Stimulated activated CD8-positive, alpha-beta memory T cell treated with anti-CD3 and anti-CD28 coated beads, Interleukin-15, amount 100 ng/mL, for 1 hour (primary cell): ENCODE measurements at places on chromosomes 5 and 9.

- DNase-seq: no peak
Measured at GRCh38 chr9:126452106-126452505, 125.5 kb downstream of the MVB12B start.

DNA sequence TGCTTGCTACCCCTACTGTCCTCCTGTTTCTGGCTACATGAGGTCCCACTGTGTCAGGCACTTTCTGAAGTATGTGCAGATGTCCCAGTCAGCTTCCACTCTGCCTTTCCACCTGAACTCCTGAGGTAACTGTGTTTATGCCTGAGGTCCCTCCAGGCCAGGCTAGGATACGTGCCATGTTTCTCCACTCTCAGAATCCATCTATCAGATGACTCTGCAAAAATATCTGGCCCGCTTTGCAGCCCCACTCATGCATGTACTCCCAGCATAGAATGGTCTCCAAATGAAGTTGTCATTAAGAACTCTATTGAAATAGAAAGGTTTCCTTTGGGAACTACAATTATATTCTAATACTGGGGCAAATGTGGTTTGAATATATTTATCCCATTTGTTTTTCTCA lies 231.9 kb upstream of the RASEF start:
- no peak for DNase-seq

DNA sequence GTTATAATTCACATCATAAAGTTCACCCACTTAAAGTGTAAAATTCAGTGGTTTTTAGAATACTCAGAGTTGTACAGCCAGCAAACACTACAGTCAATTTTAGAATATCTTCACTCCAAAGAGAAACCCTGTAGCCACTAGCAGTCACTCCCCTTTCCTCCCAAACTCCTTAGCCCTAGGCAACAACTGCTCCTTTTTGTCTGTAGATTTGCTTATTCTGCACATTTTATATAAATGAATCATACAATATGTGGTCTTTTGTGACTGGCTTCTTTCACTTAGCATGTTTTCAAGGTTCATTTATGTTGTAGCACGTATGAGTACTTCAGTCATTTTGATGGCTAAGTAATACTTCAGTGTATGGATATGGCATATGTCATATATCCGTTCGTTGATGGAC lies 38.7 kb downstream of the TGFBR1 start:
- DNase-seq: no peak

GRCh38 chr9:72564479-72565281 lies 43.3 kb downstream of the TMC1 start:
- DNase-seq: no peak

DNA sequence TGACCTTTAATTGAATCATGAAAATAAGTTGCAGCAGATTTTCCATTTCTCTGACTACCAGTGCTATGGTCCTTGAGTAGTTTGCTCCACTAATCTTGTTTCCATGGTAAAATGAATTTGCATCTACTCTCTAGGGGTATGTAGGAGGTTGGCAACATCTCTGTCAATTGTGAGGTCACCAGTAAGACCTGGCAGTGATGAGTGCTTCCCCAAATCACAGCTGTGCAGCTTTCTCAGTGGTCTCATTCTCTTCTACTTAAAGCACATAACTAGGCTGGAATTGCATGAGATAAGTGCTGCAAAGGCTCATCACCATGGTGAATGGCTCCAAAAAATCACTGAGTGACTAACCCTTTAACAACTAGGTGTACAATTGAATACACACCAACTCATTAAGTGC lies 36.3 kb downstream of the ADAMTS19 start:
- no peak for DNase-seq

- DNase-seq: no peak
Measured at GRCh38 chr9:86747711-86748110, 199.6 kb downstream of the GAS1 start.

DNA sequence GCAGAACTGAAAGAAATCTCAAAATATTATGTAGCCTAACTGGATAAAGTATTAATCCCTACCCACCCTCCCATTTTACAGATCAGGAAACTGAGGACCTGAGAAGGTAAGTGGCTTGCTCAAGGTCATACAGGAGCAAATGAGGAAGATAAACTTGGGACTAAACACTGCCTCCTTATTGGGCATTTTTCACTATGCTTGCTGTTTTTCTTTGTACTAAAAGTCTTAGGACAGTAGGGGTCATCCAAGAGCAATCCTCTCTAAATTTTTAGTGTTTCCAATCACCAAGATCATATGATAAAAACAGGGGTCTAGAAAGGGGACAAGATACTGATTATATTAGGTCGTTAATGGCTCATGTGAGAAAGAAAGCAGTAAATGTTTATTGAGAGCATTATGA lies 80.8 kb downstream of the RORB start:
- no peak for DNase-seq

DNA sequence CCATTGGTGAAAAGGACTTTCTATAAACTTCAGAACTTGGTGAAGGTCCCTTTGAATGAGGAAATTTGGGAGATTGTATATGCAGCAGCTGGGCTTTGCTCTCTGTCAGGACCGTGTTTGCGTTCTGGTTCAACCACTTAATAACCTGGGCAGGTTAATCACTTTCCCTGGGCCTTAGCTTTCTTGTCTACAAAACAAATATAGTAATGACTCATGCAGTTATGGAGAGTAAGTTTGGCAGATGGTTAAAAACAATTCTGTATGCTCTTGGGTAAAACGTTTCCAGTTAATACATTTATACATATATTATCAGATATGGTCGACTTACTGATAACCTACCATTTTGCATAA lies 197.0 kb downstream of the ARHGEF28 start:
- no peak for DNase-seq

- no peak for DNase-seq
Measured at GRCh38 chr5:10467281-10468198, 25.9 kb downstream of the ROPN1L start.

GRCh38 chr5:96517295-96517694 lies 84.2 kb upstream of the PCSK1 start:
- no peak for DNase-seq
